ENCODE measurements at places on chromosomes 11 and 22.
A peak's percentile ranks its signal among the peaks of the same experiment; 100 is the strongest.

DNA sequence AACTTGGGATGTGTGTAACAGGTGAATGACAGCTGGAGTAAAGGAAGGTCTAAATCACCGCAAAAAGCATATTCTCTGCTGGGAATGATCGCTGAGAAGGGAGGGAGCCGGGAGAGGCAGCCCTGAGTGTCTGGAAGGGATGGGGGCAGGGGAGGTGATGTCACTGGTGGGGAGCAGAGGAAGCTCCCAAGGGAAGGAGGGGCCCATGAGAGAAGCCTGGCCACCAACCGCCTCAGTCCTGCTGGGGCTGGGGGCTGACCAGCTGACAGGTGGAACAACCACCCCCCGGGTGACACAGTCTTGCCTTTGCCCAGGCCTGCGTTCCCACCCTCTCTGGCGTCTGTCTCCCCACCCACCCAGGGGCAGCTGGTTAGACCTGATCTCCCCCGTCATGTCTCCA lies 6.0 kb upstream of the FLRT1 start:
- no peak for DNase-seq

DNA sequence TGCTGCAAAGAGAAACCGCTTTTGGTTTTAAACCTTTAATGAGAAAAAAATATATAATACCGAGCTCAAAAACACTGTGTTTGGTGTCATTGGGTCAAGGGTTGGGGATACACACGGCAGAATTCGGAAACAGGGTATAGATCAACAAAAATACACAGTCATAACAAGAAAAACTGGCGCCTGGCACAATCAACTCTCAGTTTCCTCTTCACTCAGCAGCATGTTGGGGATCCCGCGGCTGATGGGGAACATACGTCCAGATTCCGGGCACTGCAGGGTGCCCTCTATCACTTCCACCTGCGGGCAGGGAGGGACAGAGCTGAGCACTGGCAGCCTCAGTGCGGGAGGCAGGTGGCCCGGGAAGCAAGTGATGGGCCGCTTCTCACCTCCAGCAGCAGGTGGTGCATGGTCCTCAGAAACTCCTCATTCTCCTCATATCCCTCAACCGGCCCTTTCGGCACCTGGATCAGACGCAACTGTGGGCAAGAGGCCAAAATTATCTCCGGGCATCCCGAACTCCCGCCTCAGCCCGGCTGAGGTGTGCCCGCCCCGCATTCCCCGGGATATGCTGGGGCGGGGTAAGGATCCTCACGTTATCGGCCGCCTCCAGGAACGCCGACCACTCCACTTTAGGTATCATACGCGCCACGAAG lies 561 bp downstream of the TRMT112 start:
- DNase-seq: no peak

GRCh38 chr11:70500076-70500847 lies 101.9 kb downstream of the CTTN start:
- no peak for DNase-seq

DNA sequence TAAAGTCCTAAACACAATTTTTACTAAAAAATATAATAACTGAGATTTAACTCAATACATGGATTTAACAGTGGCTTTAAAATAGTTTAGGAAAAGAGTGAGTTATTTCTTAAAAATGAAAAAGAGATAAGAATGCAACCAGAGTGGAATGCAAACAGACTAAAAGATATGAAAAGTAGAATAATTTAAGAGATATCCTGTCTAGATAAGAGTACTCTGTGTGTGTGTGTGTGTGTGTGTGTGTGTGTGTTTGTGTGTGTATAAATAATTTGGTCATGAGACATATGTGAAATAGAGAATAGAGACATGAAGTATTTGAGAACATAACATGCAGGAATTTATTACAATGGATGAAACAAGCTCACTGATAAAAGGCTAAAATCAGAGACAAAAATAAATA lies 986.9 kb upstream of the CHORDC1 start:
- DNase-seq: no peak

DNA sequence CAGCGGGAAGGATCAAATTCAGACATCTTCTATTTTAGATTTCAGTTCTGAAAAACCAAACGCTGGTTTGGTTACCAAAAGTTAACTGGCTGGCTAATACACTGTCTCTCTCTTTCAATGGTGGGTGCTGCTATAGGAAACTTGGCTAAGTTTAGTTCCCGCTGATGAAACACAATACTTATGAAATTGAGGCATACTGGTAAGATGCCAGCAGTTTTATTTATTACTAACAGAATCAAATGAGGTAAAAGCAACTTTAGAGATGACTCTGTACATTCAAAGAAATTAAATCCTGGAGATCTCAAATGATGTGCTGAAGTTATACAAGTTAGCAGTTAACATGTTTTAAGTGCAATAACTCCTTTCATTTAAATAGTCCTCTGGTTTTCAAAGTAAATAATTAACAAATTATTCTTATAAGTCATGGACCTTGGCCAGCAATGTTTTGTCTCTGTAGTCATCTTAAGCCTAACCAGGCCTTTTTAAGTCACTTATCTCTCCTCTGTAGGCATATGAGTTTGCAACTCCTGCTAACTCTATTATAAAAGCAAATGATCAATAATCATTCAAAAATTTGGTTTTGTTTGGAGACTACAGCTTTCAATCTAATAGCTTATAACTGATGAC lies 54.8 kb downstream of the PAK1 start:
- no peak for DNase-seq

DNA sequence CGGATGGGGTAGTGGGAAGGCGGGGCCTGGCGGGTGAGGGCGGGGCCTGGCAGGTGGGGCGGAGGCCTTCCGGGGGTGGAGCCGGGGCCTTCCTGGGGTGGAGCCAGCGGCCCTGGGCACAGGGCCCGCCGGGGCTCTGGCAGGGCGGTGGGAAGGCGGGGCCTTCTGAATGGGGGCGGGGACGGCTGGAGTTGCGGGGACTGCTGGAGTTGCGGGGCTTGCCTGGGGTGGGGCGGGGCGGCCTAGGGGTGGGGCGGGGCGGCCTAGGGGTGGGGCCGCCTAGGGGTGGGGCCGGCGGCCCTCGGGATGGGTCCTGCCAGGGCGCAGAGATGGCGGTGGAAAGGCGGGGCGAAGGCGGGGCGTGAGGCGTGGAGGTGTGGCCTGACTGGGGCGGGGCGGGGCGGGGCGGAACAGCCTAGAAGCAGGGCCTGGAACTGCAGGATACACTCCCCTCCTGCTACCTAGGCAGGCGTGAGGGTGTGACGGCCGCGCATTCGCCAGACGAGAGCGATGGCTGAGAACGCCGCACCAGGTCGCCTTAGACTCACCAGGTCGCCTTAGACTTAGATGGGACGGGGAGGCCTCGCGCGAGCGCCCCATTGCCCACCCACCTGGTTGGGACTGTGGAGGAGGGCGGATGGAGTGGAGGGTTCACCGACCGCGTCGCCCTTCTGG lies 19.3 kb downstream of the RRP7A start:
- no peak for DNase-seq

GRCh38 chr11:101478587-101479369 lies 105.0 kb downstream of the TRPC6 start:
- no peak for DNase-seq

DNA sequence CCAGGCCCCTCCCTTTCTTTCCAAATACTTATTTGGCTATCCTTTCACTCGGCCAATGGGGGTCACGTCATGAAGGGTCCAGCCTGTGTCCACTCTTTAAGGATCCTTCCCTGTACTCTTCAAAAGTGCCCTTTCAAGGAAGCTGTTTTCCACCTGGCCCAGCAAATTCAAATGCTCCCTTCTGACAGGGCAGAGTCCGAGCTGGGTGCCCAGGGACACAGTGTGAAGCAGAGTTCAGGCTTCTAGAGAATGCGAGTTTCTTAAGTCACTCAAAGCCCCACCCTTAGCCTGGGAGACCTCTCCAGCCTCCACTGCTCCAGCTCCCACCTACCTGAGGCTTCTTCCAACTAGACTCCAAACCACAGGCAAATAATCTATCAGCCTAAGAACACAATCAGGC lies 5.5 kb upstream of the APOA1 start:
- no peak for DNase-seq

- peak; percentile 24 for DNase-seq
Measured at GRCh38 chr22:43151251-43152002, at the start of gene TSPO. TSS of gene TSPO (plus strand) at chr22:43151559. CDS start at chr22:43159239, 7,680 bp downstream.

DNA sequence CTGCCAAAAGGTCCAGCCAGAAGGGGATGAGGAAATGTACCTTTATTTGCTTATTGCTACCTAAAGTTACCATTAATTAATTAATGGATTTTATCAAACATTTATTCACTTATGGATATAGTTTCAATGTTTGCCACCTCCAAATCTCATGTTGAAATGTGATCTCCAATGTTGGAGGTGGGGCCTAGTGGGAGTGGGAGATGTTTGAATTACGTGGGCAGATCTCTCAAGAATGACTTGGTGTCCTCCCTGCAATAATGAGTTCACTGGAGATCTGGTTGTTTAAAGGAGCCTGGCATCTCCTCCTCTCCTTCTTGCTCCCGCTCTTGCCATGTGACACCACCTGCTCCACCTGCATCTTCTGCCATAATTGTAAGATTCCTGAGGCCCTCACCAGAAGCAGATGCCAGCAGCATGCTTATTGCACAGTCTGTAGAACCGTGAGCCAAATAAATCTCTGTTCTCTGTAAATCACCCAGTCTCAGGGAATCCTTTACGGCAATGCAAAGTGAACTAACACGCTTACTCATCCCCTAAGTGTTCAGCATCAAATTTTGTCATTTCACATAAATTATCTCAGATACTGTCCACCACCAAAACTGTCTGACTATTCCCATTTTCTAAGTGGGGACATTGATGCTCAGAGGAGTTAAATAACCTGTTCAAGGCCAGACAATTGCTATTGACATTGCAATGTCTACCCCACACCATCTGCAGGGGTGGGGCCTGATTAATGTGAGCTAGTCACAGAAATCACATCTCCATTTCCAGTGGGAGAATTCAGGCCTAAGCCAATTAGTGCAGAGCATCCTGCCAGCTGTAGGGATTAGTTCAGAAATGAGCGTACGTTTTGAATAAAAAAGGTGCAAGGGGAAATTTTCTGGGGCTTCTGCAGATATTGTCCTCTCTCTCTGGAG lies 51.6 kb upstream of the SYN3 start:
- DNase-seq: no peak

- DNase-seq: no peak
Measured at GRCh38 chr22:38056969-38057891, at the start of gene PICK1. TSS of gene PICK1 (plus strand) at chr22:38057404. CDS start at chr22:38057810, 406 bp downstream.

GRCh38 chr11:26037716-26038115 lies 294.2 kb upstream of the ANO3 start:
- no peak for DNase-seq
